Mucosa of gallbladder (tissue), 1 donor: ENCODE measurements at places on chromosomes 4 and X. TPM values are rescaled to one million over a fixed set of nuclear protein-coding genes. Genes with fewer than 3 reads are reported as not detected.

Gene PABPC1L2A
- total RNA-seq, result not detected

Gene TRIML2
- total RNA-seq, result 0.26 TPM

Gene LEF1
- total RNA-seq, result 5.2 TPM

Gene ENPP6
- 0.60 TPM for total RNA-seq

GRCh38 chr4:173519111-173520101 lies 10.6 kb downstream of the HAND2 start:
- peak; percentile 70 for DNase-seq

DNA sequence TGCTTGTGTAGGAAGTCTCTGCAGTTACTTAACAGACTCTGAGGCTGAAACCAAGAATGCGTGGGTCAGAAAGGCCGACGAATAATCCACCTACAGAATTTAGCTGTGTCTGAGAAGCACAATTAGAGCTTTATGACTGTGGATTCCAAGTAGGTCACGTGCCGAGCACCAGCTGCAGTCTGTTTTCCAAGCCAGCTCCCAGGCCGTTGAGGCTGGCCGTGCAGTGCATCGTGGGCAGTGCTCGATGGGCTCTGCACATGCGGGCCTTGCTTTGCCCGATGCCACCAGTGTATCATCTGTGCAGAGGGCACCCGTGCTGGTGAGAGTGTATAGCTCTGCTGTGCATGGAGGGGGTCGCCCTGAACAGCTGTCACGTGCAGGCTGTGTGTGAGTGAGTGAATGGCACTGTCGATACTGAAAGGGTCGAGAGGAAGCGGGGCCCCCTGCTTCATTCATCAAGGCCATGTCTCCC lies 67.5 kb upstream of the CLDN34 start:
- no peak for DNase-seq

DNA sequence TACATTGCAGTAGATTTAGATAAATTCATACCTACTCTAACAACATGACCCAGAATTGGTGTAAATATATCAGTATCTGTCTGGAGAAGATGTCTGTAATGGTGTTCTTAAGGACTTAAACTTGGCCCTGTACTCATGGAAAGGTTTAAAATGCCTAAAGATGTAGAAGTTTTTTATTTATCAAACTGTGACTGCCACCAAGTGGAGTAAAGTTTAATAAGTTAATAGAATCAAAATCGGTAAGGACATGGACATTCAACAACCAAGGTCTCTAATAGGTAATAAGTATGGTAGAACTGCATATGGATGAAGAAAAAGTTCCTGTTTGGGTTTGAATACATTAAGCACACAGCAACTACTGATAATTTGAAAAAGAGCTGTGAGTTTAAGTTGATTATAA lies 474.0 kb upstream of the NDST3 start:
- no peak for DNase-seq

DNA sequence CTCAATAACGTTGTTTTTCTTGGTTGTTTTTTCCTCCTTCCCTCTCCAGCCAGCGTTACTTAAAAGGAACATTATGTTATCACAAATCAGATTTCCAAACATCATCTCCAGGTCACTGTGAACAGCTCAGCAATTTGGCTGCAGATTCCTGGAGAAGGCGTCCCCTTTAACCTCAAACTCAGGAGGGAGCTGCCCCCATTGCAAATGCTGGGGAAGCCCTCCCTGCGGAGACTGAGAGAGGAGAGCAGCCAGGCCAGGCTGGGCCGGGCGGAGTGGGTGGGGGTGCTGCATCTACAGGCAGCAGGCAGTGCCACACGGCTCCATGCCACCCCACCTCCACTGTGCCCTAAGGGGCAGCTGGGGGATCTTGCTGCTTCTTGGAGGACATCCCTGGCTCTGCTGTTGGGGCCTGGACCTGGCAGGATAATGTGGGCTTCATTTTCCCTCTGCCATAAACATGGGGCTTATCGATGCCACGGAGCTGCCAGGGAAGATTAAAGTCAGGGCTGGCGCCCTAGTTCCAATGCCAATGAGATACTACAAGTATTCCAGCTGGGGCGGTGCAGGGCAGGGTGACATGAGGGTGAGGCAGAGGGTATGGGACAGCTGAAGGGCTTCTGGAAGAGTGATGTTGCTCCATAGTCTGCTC lies 148.8 kb downstream of the PJA1 start:
- peak; percentile 9 for DNase-seq

DNA sequence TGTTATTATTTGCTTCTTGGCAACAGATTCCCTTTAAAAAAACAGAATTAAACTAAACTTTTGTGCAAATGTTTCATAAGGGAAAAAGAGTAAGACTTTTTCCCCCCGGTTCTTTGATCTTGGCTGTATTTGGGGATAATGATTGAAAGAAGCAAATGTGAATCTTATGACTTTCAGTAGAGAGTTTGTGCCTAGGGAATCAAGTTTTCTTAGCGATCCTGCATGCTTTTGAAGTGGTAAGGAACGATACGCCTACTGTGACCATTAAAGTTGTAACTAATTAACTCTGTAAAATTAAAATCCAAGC lies 9.0 kb downstream of the ATP10D start:
- DNase-seq, result no peak

- no peak for DNase-seq
These were observed 81.9 kb downstream of the REPS2 start for GRCh38 chrX:17028356-17028755.

- no peak for DNase-seq
These were observed 89.8 kb upstream of the GPRIN3 start for GRCh38 chr4:89397441-89397840.

- no peak for DNase-seq
These were observed 23.4 kb upstream of the KIAA1210 start for GRCh38 chrX:119151051-119151380.

DNA sequence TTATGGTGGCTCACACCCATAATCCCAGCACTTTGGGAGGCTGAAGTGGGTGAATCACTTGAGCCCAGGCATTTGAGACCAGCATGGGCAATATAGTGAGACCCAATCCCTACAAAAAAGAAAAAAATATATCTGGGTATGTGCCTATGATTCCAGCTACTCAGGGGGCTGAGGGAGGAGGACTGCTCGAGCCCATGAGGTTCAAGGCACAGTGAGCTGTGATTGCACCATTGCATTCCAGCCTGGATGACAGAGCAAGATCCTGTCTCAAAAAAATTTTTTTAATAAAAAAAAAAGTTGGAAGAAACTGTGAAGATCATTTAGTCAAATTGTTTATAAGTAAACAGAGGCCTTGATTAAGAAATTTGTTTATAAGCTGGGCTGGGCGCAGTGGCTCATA lies 39.7 kb downstream of the KLHL8 start:
- DNase-seq, result no peak

DNA sequence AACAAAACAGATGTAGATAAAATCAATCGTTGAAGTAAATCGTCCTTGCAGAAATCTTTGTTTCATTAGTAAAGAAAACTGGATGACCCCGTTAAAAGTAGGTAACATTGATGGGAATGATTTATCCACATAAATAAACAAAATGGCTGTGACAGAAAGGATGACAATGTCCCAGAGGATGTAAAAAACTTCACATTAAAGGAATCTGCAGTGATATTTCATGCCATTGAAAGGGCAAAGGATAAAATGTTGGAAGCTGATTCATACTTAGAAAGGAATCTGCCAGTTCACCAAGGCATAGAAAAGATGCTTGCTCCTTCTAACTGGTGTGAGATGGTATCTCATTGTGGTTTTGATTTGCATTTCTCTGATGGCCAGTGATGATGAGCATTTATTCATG lies 24.2 kb upstream of the EPGN start:
- DNase-seq, result no peak
